Fibroblast of upper back skin (primary cell): ENCODE measurements at places on chromosomes 3 and 15.

- no peak for DNase-seq
These were observed 942.5 kb downstream of the ROBO1 start for GRCh38 chr3:78825118-78825857.

DNA sequence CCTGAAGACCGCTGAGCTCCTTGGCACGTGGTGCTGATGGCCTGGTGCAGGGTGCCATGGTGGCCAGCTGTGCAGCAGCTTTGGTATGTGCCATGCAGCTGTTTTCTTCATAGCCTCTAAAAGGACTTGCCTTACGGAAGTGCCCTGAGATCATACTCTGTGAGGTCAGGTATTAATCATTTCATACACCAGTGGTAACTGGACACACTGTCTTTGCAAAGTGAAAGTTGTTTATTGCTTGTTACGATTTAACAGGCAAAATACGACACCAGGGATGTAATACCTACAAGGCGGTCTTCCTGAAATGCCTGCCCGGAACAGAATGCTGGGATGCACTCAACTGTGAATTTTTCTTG is 184.6 kb downstream of the ATP10A start:
- no peak for DNase-seq

DNA sequence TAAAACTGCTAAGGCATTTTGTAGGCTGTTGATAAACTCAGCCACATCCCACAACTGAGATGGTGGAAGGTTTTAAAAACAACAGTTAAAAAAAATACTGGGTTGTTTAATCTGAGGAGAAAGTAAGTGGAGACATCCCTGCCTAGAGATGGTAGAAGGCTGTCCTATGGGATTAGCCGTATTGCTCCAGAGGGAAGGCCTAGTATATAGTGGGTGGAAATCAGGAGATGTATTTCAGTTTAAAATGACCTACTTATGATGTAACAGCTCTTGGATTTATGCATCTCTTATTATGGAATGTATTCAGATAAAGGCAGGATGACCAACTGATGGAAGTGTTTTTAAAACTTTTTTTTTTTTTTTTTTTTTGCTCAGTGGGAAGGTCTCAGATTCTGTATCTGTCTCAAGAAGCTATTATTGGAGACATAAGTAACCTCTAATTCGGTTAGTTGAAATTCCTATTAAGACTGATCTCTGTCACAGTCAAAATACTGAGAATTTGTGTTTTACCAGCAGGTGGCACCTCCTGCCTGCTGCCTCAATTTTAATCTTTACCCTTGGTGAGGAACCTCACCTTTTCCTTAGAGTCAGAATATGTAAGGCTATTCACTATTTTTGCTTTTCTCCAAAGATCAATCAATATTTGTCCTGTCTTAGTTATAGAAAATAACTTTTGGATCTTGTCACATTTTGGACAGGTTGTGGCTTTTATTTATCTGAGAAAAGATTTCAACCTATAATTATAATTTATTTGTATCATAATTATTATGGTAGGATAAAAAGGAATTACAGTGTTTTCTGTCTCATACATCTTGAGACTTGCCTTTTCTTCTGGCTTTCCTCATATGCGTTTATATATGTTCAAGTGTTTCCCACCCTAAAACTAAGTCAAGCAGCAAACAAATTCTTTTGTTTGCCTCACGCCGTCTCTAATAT is 63.0 kb downstream of the VPS8 start:
- DNase-seq: peak; percentile 28

DNA sequence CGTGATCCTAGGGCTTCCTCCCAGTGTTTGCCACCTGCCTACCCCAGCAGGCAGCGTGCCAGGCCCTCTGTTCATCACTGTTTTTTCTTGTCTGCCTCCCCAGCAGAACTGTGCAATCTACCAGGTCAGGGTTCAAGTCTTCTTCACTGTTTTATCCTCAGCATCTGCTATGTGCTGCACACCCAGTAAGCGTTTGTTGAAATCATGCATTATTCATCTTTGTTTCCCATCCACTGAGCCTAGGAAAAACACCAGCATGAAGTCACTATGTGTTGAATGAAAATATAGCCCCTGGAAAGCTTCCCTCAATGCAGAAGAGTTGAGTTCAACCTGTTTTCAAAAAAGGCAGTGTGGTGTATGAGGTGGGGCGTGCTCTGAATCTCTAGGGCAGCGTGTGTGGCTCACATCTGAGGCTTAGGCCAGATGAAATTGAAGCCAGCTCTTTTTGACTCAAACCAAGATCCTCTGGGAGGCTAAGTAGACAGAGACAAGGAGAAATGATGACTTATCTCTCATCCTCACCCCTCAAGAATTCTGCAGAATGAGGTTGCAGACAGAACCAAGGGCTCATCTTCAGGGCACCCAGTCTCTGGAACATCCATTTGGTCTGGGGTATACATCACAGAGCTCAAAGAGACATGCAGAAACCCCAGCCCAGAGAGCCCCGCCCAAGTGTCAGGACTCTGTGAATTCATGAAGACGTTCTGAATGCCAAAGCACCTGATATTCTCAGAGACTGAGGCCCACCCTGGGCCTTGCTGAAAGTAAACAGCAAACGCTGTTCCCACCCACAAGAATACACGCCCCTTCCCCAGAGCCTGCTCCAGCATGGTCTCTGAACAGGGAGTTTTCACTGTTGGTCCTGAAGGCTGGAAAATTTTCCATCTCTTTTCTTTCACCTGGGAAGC is 5.7 kb upstream of the CAV3 start:
- DNase-seq: no peak

GRCh38 chr15:62648954-62649353 is 393.6 kb upstream of the TPM1 start:
- no peak for DNase-seq

DNA sequence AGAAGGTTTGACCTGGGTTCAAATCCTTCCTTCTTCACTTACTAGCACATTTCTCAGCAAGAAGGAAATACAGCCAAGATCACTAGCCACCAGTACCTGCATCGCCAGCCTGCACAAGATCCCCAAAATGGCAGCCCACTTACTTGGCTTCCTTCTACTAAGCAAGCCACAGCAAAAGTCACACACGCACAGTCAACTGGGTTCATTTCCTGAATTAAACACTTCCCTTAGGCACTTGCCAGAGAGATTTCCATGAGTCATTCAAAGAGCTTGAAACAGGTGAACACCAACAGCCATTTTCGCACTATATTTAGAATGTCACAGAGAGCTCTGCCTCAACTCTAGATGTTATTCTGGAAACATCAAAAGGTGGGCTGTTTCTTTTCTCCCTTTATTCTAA is 42.6 kb downstream of the MGLL start:
- DNase-seq: no peak

GRCh38 chr15:38843051-38843501 is 278.5 kb upstream of the RASGRP1 start:
- DNase-seq: peak; percentile 75

- no peak for DNase-seq
These were observed 7.0 kb upstream of the ATP8B4 start for GRCh38 chr15:50126072-50126471.

- peak; percentile 11 for DNase-seq
These were observed 23.5 kb downstream of the DRD3 start for GRCh38 chr3:114155370-114155821.

GRCh38 chr15:73914145-73914544 is 12.1 kb upstream of the LOXL1 start:
- no peak for DNase-seq
